ENCODE measurements at places on chromosomes 1 and 21. TPM values are rescaled to one million over a fixed set of nuclear protein-coding genes. Genes with fewer than 3 reads are reported as not detected.

Gene PTCH2
- total RNA-seq: 5.3 TPM

DNA sequence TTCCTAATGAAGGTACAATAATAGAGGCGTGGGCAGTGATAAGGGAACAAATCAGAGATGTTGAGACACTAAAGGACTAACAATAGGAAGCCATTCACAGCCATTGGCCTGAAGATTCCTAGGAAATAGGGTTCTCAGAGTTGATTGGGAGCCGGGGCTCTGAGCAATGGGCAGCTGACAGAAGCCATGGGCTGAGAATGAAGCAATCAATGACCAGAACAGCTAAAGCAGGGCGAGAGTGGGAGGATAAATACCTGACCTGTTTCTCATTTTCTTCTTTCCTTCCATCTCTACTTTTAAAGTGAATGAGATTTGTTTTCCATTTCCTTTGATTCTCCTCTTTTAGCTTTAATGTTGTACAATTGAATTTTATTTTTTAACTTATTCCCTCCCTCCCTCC, 774.7 kb upstream of the ADGRL4 start:
- H3K4me1 ChIP-seq: no peaks in the 10 kb centered on the region
- H3K27ac ChIP-seq: no peak overlapping the region
- H3K36me3 ChIP-seq: no peaks in the 10 kb centered on the region

Gene SPATA21
- 0.27 TPM for total RNA-seq

Gene EIF2D
- total RNA-seq: 19.1 TPM

GRCh38 chr21:41451753-41452676, 26.0 kb downstream of the MX1 start:
- no peak overlapping the region for H3K4me3 ChIP-seq
- no peaks in the 10 kb centered on the region for H3K4me1 ChIP-seq
- no peak for DNase-seq

Gene OR2L3
- 0.15 TPM for total RNA-seq

DNA sequence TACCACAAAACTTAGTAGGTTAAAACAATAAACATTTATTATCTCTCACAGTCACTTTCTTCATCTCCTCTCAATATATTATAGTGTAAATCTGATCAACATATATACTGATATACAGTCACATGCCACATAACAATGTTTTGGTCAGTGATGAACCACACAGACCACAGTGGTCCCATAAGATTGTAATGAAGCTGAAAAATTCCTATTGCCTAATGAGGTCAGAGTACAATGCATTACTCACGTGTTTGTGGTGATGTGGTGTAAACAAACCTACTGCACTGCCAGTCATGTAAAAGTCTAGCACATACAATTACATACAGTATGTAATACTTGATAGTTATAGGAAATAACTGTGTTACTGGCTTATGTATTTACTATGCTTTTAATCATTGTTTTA, 30.1 kb downstream of the OLFML3 start:
- no peak for DNase-seq
- no peak overlapping the region for H3K4me3 ChIP-seq
- H3K4me1 ChIP-seq: no peaks in the 10 kb centered on the region
- no peaks in the 10 kb centered on the region for H3K36me3 ChIP-seq

Gene TBX15
- not detected for total RNA-seq

DNA sequence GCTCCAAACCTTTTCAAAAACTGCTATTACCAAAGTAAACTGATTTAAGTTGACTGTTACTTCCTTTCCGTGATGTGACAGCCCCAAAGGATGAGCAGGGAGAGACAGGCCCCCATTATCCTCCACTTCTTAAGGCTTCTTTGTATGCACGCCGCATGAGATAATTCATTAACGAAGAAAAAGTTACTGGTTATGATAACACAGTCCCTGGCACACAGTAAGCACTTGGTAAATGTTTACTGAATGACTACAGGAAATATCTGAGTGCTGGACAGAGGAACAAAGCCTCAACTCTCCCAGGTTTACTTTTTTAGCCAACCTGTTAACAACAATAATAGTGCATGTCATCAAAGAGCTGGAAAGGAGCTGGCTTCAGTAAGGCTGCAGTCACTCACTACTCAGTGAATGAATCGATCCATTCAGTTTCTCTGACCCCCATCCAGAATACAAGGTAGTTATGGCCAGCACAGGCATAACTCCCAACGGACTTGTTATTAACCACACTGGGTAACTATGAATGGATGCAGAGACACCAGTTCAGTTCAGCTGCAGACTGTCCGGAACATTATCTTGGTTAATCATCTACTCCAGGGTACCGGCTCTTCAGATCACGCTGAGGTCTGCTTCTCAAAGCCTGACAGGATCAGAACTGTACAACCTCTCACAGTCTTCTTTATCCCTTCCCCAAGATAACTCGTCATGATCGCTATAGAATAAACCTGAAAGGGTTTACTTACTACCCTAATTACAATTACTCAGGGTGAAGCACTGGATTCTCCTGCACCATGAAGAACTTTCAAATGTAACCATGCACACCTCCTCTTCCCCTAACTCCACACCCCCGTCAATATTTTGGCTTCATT, 58.3 kb downstream of the TGFBR3 start:
- no peak overlapping the region for H3K4me3 ChIP-seq
- no peaks in the 10 kb centered on the region for H3K36me3 ChIP-seq
- no peak for DNase-seq
- H3K27ac ChIP-seq: no peak overlapping the region
- H3K27me3 ChIP-seq: no peaks in the 10 kb centered on the region

Gene NID1
- total RNA-seq: 252 TPM

- H3K36me3 ChIP-seq: no peaks in the 10 kb centered on the region
- no peak overlapping the region for H3K27ac ChIP-seq
- H3K4me3 ChIP-seq: no peak overlapping the region
- H3K4me1 ChIP-seq: no peaks in the 10 kb centered on the region
- H3K27me3 ChIP-seq: no peaks in the 10 kb centered on the region
- no peak for DNase-seq
Observed at GRCh38 chr1:52919051-52919722, 2.4 kb downstream of the ECHDC2 start.

DNA sequence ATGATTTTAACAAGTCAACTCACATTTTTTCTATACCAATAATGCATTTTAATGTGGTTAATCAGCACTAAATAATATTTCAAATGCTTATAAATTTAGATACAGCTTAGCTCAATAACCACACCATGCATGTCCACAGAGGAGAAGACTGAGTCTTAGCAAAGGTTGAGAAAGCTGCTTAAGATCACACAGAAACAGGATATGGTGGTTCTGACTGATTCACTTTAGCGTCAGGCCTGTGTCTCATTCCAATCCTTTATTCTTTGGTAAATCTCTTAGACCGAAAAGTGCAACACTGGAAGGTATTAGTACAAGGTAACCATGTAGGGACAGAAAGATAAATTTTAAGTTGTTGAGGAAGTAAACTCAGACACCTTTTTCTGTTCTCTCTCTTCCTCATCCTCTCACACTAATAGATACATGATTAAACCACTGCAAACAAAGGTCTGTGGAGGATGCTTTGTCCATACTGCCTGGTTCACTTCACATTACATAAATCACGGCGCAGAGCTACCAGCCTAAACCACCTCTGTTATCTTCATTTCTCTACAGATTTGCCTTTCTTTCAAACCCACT, 139.0 kb downstream of the DPYD start:
- no peaks in the 10 kb centered on the region for H3K27me3 ChIP-seq
- no peaks in the 10 kb centered on the region for H3K36me3 ChIP-seq
- no peak overlapping the region for H3K27ac ChIP-seq
- no peak for DNase-seq
- no peak overlapping the region for H3K4me3 ChIP-seq
- no peaks in the 10 kb centered on the region for H3K4me1 ChIP-seq

GRCh38 chr21:31416465-31416864, 72.4 kb upstream of the TIAM1 start:
- no peaks in the 10 kb centered on the region for H3K36me3 ChIP-seq
- no peaks in the 10 kb centered on the region for H3K27me3 ChIP-seq
- DNase-seq: no peak
- H3K27ac ChIP-seq: no peak overlapping the region

DNA sequence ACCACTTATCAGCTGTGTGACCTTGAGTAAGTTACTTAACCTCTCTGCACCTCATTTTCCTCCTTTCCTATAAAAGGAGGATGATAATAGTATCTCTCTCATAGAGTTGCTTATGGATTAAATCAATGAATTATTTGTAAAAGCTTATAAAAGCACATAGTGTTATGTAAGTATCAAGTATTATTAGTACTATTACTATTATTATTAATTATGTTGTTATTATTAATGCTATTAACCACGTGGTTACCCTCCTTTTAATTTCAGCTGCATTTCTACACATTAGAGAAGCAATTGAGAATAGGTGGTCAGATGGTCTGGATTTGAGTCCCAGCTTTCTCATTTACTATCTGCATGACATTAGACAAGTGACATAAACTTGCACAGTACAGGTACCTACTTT, 58.1 kb upstream of the WNT4 start:
- no peaks in the 10 kb centered on the region for H3K4me1 ChIP-seq
- no peaks in the 10 kb centered on the region for H3K36me3 ChIP-seq
- H3K4me3 ChIP-seq: no peak overlapping the region
